Tongue (tissue), 3 donors: ENCODE measurements at places on chromosomes 13 and 19. TPM values are rescaled to one million over a fixed set of nuclear protein-coding genes. Genes with fewer than 3 reads are reported as not detected.

DNA sequence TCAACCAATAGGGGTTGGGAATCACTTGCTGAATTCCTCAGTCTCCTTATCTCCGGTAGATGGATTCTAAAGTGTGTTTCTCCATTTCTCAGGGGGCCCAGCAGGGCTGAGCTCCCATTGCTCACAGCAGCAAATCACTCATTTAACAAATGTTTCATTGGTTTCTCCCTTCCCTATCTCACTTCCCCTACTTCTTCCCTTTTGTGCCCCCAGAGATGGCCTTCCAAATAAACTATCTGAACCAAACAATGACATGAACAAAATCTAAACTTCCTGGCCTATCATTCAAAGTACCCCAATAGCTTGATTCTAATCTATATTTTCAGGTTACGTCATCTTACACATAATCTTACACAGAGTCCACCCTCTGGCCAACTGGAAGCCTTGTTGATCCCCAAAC is 60.4 kb downstream of the DLEU7 start:
- DNase-seq: no peak

GRCh38 chr13:73985783-73986182 is 148.4 kb downstream of the KLF12 start:
- DNase-seq: no peak

DNA sequence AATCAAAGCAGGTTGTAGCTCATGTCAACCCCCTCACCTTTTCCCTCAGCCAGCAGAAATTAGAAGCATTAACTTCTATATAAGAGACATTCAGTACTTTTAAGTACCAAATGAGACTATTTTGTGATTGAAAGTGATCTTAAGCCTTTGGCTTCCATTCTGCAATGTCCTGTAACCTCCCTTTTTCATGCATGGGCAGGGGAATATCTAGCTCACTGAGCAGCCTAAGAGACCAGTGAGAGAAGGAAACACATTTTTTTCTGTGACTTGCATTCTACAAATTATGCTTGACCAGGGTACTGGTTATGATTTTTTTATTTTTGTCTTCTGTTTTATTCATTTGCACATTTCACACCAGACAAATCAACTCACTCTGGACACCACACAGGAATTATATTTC is 369.6 kb downstream of the KCTD12 start:
- DNase-seq: no peak

DNA sequence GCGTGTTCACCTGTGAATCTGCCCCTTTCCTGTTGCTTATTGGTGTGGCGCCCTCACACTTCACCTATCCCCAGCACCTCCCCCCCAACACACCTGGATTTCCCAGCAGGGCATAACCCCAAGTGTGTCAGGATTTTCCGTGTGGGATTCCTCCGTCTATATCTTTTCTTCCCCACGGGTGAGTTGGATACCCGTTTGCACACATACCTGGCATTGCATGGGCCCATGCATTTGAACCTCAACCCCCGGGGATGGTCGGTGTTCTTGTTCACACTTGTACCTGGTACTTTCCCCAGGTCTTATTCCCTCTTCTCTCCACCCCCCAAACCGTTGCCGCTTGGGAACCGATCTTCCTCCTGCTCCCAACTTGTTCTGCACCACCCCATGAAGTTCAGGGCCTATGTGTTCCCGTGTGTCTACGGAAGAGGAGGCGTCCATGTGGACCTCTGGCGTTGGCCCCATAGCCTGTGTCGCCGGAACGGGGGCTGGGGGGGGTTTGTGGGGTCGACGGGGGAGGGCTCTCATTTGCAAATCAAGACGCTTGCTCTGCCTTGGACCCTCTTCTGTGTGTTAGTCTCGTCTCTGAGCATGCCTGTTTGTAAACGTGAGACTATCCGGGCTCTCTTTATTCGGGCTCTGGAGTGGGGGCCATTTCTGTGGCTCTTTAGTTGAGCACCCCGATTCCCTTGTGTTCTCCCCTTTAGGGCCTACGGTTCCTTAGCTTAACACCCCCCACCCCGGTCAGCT is 1.7 kb downstream of the PRR12 start:
- peak; percentile 24 for DNase-seq

- DNase-seq: no peak
These were observed 36.0 kb downstream of the MBNL2 start for GRCh38 chr13:97257800-97258799.

GRCh38 chr13:97130190-97130589 is 91.9 kb upstream of the MBNL2 start:
- DNase-seq: no peak

The ZNRF4 gene
- total RNA-seq: not detected

The ZNF418 gene
- 15.8 TPM for total RNA-seq

The FARP1 gene
- total RNA-seq: 42.4 TPM
